ENCODE measurements at places on chromosomes 5 and 9.
A peak's percentile ranks its signal among the peaks of the same experiment; 100 is the strongest.

DNA sequence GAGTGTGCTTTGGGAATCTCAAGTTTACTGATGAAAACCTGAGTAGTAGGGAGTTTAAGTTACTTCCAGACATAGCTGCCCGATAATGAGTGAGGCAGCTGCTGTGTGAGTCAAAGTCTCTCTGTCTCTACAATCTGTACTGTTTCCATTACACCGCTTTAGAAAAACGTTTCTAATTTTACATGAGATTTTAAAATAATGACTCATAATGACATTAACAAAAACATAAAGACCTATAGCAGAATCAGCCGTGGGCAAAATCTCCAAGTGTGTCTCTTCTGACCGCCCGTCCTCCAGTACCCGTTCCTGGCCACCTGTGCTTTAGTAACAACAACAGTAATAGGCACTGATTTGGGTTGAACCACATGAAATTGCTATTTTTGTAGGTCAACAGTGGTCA, 69.6 kb upstream of the PRRC1 start:
- peak; percentile 57 for DNase-seq

DNA sequence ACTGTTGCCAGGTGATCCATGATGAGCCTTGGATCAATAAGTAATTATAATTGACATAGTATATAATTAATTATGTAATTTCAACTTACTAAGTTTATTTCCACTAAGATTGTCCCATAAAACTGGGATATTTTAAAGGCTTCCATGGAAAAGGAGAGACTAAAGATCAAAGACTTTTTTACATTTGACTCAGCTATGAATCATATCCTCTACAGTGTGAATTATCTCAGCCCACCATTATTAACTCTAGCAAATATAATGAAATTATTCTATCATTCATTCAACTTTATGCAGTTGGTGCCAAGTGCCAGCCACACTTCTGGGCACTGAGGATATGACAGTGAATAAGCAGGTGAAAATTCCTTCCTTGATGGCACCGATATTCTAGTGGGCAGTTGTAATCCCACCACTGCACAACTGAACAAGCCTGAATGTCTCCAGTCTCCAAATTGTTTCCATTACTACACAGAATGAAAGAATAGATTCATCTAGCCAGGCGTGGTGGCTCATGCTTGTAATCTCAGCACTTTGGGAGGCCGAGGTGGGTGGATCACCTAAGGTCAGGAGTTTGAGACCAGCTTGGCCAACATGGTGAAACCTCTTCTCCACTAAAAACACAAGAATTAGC, 21.9 kb upstream of the TXN start:
- peak; percentile 55 for DNase-seq

GRCh38 chr5:156394642-156395305, 67.8 kb downstream of the SGCD start:
- no peak for DNase-seq

DNA sequence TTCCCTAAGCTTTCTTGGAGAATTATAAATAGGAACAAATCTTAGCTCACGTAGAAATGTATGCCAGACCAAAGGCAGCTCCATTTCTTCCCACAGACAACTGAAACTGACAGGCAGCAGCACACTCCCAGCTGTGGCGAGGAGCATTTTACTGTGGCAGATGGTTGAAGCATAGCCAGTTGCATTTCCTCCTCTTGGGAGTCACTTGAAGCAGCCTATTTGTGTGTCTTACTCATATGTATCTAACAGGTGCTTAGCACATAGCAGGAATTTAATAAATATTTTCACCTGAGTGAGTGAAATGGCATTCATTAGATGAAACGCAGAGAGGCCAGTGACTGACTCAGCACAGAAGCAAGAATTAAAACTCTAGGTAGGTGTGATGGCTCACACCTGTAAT, 12.3 kb upstream of the MTMR12 start:
- no peak for DNase-seq

DNA sequence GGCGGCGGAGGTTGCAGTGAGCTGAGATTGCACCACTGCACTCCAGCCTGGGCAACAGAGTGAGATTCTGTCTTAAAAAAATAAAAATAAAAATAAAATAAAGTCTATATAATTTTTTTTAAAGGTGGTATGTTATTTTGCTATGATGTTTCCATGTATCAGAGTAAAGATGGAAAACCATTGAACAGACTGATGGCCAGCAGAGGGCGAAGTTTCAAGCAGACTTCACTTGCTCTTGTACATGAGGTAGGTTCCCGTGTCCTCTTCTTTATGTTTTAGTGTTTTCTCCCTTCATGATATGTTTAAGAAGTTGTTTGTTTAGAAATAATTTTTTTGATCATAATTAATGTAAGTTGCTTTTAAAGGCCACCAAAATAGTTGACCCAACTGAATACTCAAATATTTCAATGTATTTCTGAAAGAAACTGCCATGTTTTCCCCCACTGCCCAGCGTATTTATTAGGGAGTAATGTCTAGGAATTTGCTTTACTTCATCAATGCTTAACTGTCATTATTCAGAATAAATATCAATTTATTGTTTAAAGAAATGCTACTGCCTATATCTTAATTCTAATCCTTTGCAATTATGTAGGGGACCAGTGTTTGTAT, 146.4 kb downstream of the HACD4 start:
- DNase-seq, result peak; percentile 68

- DNase-seq, result no peak
Observed at GRCh38 chr5:122545986-122546385, 228.9 kb upstream of the SNX2 start.

GRCh38 chr5:31888564-31888963, 249.6 kb downstream of the PDZD2 start:
- DNase-seq, result no peak

GRCh38 chr9:36051317-36051716, 14.6 kb downstream of the RECK start:
- no peak for DNase-seq

DNA sequence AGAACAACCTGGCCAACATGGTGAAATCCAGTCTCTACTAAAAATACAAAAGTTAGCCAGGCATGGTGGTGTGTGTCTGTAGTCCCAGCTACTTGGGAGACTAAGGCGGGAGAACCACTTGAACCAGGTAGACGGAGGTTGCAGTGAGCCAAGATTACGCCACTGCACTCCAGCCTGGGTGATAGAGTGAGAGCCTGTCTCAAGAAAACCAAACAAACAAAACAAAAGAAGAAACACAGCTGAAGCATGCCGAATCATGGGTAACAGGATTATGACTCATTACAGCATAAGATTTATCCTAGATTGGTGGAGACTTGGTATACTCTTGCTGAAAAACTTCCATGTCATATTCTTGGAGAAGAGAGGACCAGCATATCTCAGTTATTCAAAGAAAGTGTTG, 236.7 kb upstream of the CCNH start:
- DNase-seq, result no peak

GRCh38 chr5:40599676-40600075, 80.0 kb upstream of the PTGER4 start:
- DNase-seq, result no peak

- no peak for DNase-seq
Observed at GRCh38 chr5:80403782-80404181, 4.1 kb upstream of the ZFYVE16 start.

DNA sequence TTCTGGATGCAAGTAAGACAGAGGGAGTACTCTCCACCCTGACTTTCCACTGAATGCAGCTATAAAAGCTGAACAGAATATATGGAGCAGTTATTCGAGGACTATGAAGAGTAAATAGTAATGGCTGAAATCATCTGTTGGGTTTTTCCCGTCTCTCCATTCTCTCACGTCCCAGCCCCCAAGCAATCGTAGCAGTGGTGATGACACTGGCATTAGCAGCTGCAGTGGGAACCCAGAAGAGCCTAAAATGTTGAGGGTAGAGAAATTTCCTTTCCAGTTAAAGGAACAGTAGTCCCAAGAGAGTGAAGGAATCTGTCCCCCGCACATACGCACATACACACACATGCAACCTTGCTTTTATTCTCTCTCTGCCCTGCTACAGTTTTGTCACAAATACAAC, 33.2 kb downstream of the MED27 start:
- peak; percentile 33 for DNase-seq

DNA sequence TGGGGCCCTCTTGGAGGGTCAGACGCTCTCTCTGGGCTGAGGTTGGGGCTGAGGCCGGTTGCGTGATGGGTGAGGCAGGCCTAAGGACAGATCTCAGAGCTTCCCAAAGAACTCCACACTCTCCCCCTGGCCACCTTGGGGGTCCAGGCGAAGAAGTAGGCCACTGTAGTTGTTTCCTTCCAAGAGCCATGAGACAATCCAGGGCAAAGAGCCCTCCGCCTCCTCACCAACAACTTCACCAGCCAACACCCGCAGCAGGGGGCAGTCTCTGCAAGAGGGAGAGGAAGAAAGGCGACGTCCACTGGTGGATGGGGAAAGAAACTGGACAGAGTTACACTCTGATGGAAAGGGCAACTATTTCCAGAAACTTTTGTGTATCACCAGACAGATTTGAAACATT, 10.7 kb downstream of the SLC35A4 start:
- peak; percentile 59 for DNase-seq
